Renal cortical epithelial cell (primary cell): ENCODE measurements at places on chromosomes 5 and 9. TPM values are rescaled to one million over a fixed set of nuclear protein-coding genes. Genes with fewer than 3 reads are reported as not detected.

Gene CDKN2A
- 25.0 and 36.3 TPM in 2 replicates for total RNA-seq

Gene C9orf50
- total RNA-seq = 0.05 TPM in 1 of 2 replicates, not detected in the other

Gene ATP6V1G1
- 227 and 295 TPM in 2 replicates for total RNA-seq

Gene TOR4A
- total RNA-seq = 36.3 and 42.1 TPM in 2 replicates

Gene FBXL7
- total RNA-seq = 1.7 TPM in 1 of 2 replicates, not detected in the other

Gene POLR1E
- total RNA-seq = 23.1 and 27.0 TPM in 2 replicates

Gene PROB1
- 0.52 and 2.8 TPM in 2 replicates for total RNA-seq

Gene CACNA1B
- total RNA-seq = 0.05 TPM in 1 of 2 replicates, not detected in the other

Gene ASPN
- total RNA-seq = not detected in 2 replicates

Gene MLANA
- total RNA-seq = 0.05 TPM in 1 of 2 replicates, not detected in the other

Gene NTRK2
- 0.35 and 9.8 TPM in 2 replicates for total RNA-seq

Gene SPATA31C1
- total RNA-seq = not detected in 2 replicates

Gene GRXCR2
- total RNA-seq = not detected in 2 replicates

Gene MYOZ3
- total RNA-seq = 0.45 and 0.87 TPM in 2 replicates

Gene COMMD10
- 42.1 and 72.8 TPM in 2 replicates for total RNA-seq

Gene BHMT
- 2.8 and 4.4 TPM in 2 replicates for total RNA-seq

Gene SNCAIP
- 1.7 and 3.0 TPM in 2 replicates for total RNA-seq

Gene TNFSF8
- not detected in 2 replicates for total RNA-seq

Gene LRRTM2
- total RNA-seq = 0.10 TPM in 1 of 2 replicates, not detected in the other

Gene BRD3OS
- 10.8 and 42.8 TPM in 2 replicates for total RNA-seq

Gene SEMA5A
- 1.6 and 13.7 TPM in 2 replicates for total RNA-seq

Gene PCDHB14
- total RNA-seq = 0.35 and 3.5 TPM in 2 replicates

Gene GFM2
- total RNA-seq = 53.7 and 55.4 TPM in 2 replicates

Gene C5orf15
- total RNA-seq = 124 and 165 TPM in 2 replicates

Gene SUSD1
- 51.1 and 81.3 TPM in 2 replicates for total RNA-seq

Gene C5orf47
- not detected in 2 replicates for total RNA-seq

Gene KCNV2
- not detected in 2 replicates for total RNA-seq

Gene LHFPL2
- total RNA-seq = 19.2 and 25.7 TPM in 2 replicates

Gene MRPL22
- 17.6 and 36.6 TPM in 2 replicates for total RNA-seq

Gene INSL4
- total RNA-seq = not detected in 2 replicates

Gene PITX1
- 0.55 and 1.4 TPM in 2 replicates for total RNA-seq

Gene TMEM232
- total RNA-seq = 2.3 and 9.1 TPM in 2 replicates
